ENCODE measurements at places on chromosomes 2 and 18. TPM values are rescaled to one million over a fixed set of nuclear protein-coding genes. Genes with fewer than 3 reads are reported as not detected.
A peak's percentile ranks its signal among the peaks of the same experiment; 100 is the strongest.

GRCh38 chr2:238296638-238297457, 8.4 kb upstream of the PER2 start:
- H3K27me3 ChIP-seq, result no peaks in the 10 kb centered on the region
- peaks cover 10% of the 10 kb centered on the region for H3K4me1 ChIP-seq
- no peak overlapping the region for H3K27ac ChIP-seq
- no peaks in the 10 kb centered on the region for H3K36me3 ChIP-seq

- no peak for DNase-seq
- no peaks in the 10 kb centered on the region for H3K36me3 ChIP-seq
- H3K27ac ChIP-seq, result no peak overlapping the region
- H3K4me3 ChIP-seq, result no peak overlapping the region
Observed at GRCh38 chr2:144180131-144180530, 339.8 kb downstream of the ZEB2 start.

DNA sequence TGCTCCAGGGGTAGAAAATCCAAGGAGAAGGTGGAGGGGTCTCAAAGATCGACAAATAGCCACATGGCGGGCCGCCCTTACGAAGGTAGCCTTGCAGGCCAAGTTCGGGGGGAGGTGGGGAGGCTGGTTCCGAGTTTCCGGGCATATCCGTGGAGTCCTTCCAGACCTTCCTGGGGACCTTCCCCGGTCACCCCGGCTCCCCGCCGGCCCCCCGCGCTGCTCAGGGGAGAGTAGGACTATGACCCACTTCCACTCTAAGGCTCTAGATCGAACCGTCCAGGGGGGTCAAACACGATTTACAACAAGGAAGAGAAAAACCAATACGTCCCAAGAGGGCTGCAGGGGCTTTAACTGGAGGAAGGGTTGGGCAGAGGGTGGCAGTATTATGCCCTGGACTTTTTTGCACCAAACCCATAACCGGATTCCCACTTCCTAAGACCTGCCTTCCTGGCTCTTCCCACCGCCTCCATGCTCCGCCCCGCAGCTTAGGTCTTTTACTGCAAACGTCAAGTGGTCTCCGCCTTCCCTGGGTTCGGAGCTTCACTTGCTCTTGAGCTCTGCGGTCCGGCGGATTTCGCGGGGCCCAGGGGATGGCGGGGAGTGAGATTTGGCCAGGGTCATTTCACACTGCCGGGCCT, 779 bp upstream of the LYPD6 start:
- peaks cover 75% of the 10 kb centered on the region for H3K27me3 ChIP-seq
- H3K36me3 ChIP-seq, result no peaks in the 10 kb centered on the region
- no peak overlapping the region for H3K27ac ChIP-seq

Gene MC4R
- 0.16 TPM for total RNA-seq

DNA sequence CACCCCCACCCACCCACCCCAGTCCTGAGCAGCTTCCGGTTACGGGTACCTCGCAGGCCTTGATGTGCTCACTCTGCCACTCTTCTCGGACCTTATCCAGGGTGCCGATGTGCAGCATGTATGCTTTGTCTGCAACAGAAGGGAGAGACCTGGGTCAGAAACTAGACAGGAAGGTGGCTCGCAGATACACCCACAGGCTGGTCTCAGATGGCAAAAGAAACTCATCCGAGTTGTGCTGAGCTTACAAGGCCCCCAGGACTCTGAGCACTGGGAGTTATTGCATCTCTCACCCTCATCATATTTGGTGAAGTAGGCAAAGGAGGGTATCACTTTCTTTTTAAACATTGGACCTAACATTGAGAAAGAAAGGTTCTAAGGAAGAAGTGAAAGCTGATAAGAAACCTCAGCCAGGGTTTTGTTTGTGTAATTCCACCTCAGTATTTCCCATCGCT, 30.6 kb upstream of the EPG5 start:
- no peaks in the 10 kb centered on the region for H3K27me3 ChIP-seq
- H3K36me3 ChIP-seq, result peaks cover 12% of the 10 kb centered on the region
- H3K27ac ChIP-seq, result peak overlapping the region; percentile 73

DNA sequence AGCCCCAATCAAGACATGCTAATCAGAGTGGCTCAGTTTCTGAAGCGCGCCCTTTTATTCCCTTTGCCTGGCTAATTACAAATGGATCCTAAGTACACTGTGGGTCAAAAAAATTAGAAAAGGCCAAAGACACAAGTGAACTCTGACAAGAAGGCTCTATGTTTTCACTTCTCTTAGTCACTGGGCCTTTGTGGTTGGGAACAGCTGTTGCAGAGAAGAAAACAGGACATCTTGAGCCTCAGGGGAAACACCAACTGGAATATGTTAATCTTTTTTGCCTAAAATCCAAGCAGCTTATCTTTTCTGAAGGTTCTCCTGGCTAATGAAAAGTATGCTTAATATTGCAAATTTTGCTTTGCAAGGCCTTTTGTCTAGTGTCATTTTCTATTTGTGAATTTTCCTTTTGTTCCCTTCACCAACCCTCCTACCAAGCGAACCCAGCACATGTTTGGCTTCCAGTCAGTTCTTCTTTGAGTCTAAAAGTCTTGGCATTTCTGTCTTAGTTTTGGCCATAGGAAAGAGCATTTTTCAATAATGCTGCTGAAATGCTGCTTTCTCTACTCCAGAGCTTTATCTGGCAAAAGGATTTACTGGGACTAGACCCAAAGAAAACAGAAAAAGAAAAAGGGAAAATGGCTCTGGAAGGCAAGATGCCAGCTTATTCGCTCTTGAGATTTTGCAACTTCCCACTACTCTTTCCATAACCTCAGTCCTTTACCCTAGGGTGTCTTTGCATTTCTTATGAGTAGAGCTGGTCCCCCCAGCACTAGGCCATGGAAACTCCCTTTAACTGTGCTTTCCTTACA, 440.2 kb upstream of the ST6GAL2 start:
- no peak overlapping the region for H3K27ac ChIP-seq
- H3K4me1 ChIP-seq, result no peaks in the 10 kb centered on the region
- no peaks in the 10 kb centered on the region for H3K27me3 ChIP-seq
- H3K4me3 ChIP-seq, result no peak overlapping the region
- H3K36me3 ChIP-seq, result no peaks in the 10 kb centered on the region
- DNase-seq, result no peak

Gene SLC4A3
- 2.9 TPM for total RNA-seq

GRCh38 chr2:195360242-195360641, 296.8 kb upstream of the SLC39A10 start:
- H3K27ac ChIP-seq, result no peak overlapping the region
- H3K27me3 ChIP-seq, result no peaks in the 10 kb centered on the region
- no peak overlapping the region for H3K4me3 ChIP-seq
- no peak for DNase-seq
- no peaks in the 10 kb centered on the region for H3K4me1 ChIP-seq

Gene RGPD5
- 39.8 TPM for total RNA-seq

Gene PROKR1
- total RNA-seq, result not detected

DNA sequence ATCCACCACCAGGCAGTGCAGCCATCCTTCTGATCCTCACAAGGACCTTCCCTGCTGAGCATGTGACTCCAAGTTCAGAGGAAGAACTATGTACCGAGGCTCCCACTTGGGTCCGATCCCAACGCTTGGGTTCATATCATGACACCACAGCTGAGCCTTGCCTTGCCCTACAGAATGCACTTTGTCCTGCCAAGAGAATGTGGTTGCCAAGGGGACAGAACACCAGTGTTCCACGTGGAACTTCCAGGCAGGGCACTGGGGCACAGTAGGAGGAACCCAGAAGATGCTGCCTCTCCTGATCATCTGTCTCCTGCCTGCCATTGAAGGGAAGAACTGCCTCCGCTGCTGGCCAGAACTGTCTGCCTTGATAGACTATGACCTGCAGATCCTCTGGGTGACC, at the start of gene TEX51:
Gene TEX51, plus strand, starts transcription at position 255 of the 400 bp plus-strand sequence. Its CDS starts 29 bp downstream, at position 284.
- H3K4me1 ChIP-seq, result no peaks in the 10 kb centered on the region
- H3K27me3 ChIP-seq, result no peaks in the 10 kb centered on the region
- DNase-seq, result no peak
- no peak within 1 kb of the TSS for H3K4me3 ChIP-seq

GRCh38 chr18:77146249-77147080, 13.9 kb upstream of the MBP start:
- H3K27ac ChIP-seq, result no peak overlapping the region
- no peaks in the 10 kb centered on the region for H3K27me3 ChIP-seq
- no peak overlapping the region for H3K4me3 ChIP-seq
- H3K4me1 ChIP-seq, result peaks cover 9% of the 10 kb centered on the region
- no peak for DNase-seq

GRCh38 chr18:8313043-8313442, 296.2 kb upstream of the RAB12 start:
- H3K4me1 ChIP-seq, result no peaks in the 10 kb centered on the region
- no peaks in the 10 kb centered on the region for H3K36me3 ChIP-seq
- H3K27ac ChIP-seq, result no peak overlapping the region
- no peak overlapping the region for H3K4me3 ChIP-seq
- DNase-seq, result no peak
- H3K27me3 ChIP-seq, result no peaks in the 10 kb centered on the region

Gene COL5A2
- total RNA-seq, result 324 TPM

DNA sequence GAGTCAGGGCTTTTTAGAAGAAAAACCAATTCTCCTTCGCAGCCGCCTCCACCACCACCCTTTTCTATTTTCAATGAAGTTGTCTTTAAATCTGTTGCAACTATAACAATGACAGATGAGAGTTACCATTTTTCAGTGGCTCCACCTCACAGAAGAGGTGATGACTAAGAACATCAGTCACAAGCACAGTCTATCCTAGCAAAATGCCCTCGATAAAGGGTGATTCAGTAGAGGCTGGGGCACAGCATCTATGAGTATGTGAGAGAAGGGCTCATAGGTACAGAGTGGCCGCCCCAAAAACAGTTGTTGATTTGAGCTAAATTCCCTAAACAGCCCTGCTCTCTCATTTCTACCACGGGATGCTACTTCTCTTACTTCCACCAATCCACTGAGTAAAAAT, 310.8 kb upstream of the MGAT5 start:
- no peaks in the 10 kb centered on the region for H3K27me3 ChIP-seq
- no peaks in the 10 kb centered on the region for H3K4me1 ChIP-seq
- no peak overlapping the region for H3K4me3 ChIP-seq
- no peaks in the 10 kb centered on the region for H3K36me3 ChIP-seq

Gene NGEF
- 0.26 TPM for total RNA-seq

DNA sequence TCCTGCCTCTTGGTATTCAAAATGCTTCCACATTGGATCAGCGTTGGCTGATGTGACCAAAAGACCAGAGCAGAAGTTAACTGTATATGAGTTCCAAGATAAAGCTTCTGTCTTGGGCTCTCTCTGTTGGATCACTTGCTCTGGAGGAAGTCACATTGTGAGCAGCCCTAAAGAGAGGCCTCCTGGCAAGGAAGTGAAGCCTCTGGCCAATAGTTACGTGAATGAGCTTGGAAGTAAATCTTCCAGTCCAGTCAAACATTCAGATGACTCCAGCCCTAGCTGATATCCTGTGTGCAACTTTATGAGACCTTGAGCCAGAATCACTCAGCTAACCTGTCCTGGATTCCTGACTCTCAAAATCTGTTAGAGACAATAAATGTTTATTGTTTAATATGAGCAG, 67.7 kb upstream of the CDKL4 start:
- no peak overlapping the region for H3K27ac ChIP-seq
- H3K27me3 ChIP-seq, result no peaks in the 10 kb centered on the region
- DNase-seq, result no peak
- H3K4me1 ChIP-seq, result no peaks in the 10 kb centered on the region

DNA sequence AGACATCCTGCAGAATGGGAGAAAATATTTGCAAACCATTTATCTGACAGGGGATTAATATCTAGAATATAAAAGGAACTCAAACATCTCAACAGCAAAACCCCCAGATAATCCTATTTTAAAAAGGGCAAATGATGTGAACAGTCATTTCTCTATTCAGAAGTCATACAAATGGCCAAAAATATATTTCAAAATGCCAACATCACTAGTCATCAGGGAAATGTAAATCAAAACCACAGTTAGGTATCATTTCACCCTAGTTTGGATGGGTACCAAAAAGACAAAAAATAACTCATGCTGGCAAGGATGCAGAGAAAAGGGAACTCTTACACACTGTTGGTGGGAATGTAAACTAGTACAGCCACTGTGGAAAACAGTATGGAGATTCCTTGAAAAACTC, 70.0 kb downstream of the TBR1 start:
- no peak overlapping the region for H3K27ac ChIP-seq
- no peaks in the 10 kb centered on the region for H3K27me3 ChIP-seq
- DNase-seq, result no peak
- H3K36me3 ChIP-seq, result no peaks in the 10 kb centered on the region
- H3K4me3 ChIP-seq, result no peak overlapping the region

Gene PMAIP1
- 3.0 TPM for total RNA-seq

Gene RASGRP3
- 20.3 TPM for total RNA-seq

Gene SLC19A3
- total RNA-seq, result 6.2 TPM

GRCh38 chr2:47737-48136, 1.4 kb upstream of the FAM110C start:
- H3K36me3 ChIP-seq, result no peaks in the 10 kb centered on the region
- H3K27me3 ChIP-seq, result peaks cover 80% of the 10 kb centered on the region
- DNase-seq, result no peak
- H3K4me1 ChIP-seq, result peaks cover 14% of the 10 kb centered on the region

GRCh38 chr2:97743913-97744312, 30.5 kb downstream of the ZAP70 start:
- DNase-seq, result no peak
- no peaks in the 10 kb centered on the region for H3K4me1 ChIP-seq
- no peak overlapping the region for H3K27ac ChIP-seq
- peaks cover 9% of the 10 kb centered on the region for H3K36me3 ChIP-seq

DNA sequence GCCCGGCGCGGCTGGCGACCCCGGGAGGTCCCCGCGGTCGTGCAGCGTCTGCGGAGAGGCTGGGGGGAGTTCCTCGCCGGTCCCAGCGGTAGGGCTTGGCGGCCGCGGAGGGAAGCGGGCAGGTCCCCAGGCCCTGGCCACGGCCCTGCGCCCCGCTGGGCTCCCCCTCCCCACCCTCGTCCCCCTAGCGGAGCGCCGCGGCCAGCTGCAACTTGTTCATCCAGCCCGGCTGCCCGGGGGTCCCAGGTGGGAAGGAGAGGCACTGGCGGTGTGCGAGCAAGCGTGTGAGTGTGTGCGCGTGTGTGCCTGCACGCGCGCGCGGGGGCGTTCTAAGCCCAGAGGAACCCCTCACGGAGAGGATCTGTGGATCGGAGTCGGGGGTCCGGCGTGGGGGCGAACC, 1.3 kb downstream of the PTPRM start:
- H3K4me1 ChIP-seq, result peaks cover 23% of the 10 kb centered on the region
- H3K27ac ChIP-seq, result peak overlapping the region; percentile 93
- peak overlapping the region; percentile 81 for H3K4me3 ChIP-seq
- peak; percentile 86 for DNase-seq
- no peaks in the 10 kb centered on the region for H3K36me3 ChIP-seq

Gene LINC00305
- total RNA-seq, result 1.0 TPM

GRCh38 chr2:118720866-118721265, 126.6 kb downstream of the EN1 start:
- DNase-seq, result no peak
- H3K4me3 ChIP-seq, result no peak overlapping the region
- no peaks in the 10 kb centered on the region for H3K36me3 ChIP-seq
- no peaks in the 10 kb centered on the region for H3K4me1 ChIP-seq

GRCh38 chr2:157793053-157793612, 83.0 kb downstream of the ACVR1 start:
- no peaks in the 10 kb centered on the region for H3K36me3 ChIP-seq
- no peak overlapping the region for H3K27ac ChIP-seq
- DNase-seq, result no peak
- H3K27me3 ChIP-seq, result no peaks in the 10 kb centered on the region
